ENCODE measurements at places on chromosomes 6 and 20.

DNA sequence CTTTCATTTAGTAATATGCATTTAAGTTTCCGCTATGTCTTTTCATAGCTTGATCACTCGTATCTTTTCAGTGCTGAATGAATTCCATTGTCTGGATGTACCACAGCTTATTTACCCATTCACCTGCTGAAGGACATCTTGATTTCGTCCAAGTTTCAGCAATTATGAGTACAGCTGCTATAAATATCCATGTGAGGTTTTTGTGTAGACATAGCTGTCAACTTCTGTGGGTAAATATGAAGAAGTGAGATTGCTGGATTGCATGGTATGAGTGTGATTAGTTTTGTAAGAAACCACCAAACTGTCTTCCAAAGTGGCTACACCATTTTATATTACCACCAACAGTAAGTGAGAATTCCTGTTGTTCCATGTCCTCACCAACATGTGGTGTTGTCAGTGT lies 79.2 kb upstream of the STMND1 start:
- no peak for DNase-seq

DNA sequence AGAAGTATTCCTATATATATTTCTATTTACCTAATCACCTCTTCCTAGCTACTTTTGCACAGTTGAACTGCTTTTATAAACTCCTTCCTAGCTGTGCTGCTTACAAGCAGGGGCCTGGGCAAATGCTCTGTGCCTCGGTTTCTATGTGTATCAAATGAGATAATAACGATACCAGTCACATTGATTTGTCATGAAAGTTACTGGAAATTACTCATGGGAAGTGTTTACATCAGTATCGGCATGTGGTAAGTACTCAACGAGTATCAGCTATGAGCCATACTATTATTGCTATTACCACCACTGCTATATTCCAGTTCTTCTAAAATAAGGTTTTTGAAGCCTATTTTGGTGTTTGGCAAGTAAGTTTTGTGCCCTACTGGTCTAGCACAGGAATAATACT lies 4.9 kb downstream of the LAMA4 start:
- DNase-seq: no peak

- DNase-seq: no peak
Observed at GRCh38 chr6:167113047-167113754, 9.7 kb upstream of the CCR6 start.

DNA sequence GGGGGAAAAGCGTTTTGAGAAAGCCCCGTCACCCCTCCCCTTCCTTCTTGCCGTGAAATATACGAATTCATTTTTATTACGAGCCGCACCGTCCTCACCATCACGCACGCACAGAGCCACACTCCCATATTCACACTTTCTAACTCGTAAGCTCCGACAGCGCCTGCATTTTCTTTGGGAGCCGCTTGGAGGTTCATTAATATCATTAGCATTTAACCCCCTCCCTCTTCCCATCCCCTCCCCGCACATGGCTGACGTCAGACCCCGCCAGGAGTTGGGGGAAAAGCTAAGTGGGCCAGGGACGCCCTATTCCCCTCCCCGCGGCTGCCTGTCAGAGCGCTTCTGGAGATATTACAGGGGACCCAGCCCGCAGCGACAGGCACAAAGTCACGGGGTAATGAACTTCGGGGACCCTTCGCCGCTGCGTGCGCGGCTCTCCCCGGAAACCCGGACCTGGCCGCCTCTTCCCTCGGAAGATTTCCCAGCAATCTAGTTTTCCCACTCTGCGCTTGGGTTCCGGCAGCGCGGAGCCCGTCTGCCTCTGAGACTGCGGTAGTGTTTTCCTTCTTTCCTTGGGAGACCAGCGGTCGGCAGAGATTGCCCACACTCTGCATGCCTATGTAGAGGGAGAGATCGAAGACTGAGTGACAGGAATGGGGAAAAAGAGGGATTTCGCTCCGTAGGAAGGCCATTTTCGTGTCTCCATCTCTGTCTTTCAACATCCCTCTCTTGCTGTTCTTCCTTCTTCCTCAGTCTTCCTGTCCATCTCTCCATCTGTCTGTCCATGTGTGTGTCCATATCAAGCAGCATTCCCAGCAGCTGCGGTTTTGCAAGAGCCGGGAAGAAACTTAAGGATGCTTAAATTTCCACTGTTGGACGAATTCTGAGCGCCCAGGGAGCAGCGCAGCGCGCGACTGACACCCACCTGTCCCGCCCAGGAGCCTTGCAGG lies at the start of gene NR2E1:
Gene NR2E1 (plus strand): TSS at position 309 of the 950 bp plus-strand sequence. CDS start 744 bp downstream, outside the sequence.
- DNase-seq: no peak

DNA sequence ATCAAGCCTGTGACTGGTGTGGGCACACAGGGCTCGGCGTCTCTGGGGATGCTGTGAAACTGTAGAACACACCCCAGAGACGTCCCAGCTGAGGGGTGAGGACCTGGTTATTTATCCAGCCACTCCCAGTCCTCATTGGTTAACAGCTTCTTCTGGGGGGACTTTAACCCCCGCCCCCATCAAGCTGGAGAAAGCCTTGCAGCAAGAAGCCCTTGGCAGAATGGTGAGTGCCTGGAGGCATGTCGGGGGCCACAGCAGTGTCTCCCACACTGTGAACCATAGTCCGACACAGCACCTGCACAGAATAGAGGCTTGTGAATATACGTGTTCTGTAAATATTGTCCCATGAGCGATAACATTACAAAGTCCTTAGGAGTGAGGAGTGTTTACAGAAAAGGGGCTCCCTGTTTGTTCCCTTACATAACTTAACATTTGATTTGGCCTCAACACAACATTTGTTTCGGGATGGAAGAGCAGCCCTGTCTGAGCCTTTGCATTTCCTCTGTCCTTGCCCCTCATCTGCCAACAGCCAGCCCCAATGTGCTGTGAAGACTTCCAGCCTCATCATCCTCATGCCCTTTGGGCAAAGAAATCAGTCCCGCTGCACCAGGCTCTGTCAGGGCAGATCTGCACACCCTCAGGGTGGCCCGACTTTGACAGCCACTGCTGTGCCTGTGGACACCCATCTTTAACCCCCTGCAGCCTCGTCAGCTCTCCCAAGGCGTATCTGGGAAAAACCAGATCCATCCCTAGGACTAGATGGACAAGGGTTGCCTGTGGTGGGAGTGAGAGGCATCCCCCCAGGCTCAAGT lies 2.2 kb upstream of the RRBP1 start:
- no peak for DNase-seq

GRCh38 chr6:112130878-112131277 lies 43.5 kb downstream of the FAM229B start:
- no peak for DNase-seq

DNA sequence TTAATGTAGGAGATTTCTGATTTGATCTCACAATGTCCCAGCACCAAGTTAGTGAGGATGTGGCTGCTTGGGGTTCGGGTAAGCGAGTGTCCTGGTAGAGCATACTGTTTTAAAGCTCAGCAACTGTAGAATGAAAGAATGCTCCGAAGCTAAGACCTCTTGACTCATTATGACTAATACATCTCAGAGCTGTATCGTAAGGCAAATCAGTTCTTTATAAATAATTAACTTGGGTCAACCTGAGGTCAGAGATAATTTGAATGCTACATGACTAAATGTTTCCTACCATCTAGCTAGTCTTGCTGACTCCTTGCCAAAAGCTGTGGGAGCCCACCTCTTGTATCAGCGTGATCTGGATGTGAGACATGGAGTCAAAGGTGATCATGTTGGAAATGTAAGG lies 128.8 kb upstream of the PDE7B start:
- DNase-seq: no peak

DNA sequence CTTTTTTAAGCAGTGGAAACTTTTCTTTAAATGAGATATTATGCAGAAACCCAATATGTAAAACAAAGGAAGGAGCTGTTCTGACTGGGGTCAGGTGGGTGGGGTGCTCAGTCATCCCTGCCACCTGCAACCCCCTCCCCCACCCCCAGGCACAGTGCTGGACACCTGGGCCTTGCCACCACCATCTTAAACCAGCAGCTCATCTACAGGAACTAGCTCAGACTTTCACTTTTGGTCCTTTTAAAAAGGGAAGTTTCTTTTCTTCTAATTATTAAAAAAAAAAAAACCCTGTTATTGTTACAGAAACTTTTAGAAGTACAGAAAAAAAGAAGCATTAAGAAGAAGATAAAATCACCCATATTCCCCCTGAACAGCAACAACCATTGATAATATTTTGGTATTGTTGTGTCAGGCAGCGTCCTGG lies 37.1 kb downstream of the PPP1R16B start:
- no peak for DNase-seq
